DND-41 (cell line): ENCODE measurements at places on chromosomes 2 and 18.

DNA sequence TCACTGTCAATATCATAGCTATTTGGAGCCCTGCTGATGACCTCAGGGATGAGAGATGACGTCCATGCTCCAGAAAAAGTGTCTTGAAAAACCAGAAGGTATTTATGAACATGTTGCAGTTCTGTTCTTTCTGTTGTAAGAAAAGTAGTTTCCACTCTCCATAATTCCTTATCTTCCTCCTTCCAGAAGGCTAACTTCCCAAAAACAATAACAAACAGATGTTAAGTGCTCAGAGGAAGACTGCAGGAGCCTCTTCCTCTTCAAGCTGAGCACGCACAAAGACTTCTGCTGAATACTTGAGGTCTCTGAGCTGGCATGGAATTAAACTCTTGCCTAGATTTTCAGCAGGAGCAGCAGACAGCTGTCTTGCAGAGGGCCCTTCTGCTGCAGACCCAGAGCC is 434.5 kb upstream of the KLHL29 start:
- no peaks in the 10 kb centered on the region for H3K4me1 ChIP-seq
- H3K4me3 ChIP-seq = no peak overlapping the region
- no peaks in the 10 kb centered on the region for H3K27me3 ChIP-seq
- no peaks in the 10 kb centered on the region for H3K36me3 ChIP-seq
- H3K27ac ChIP-seq = no peak overlapping the region

- DNase-seq = no peak
- H3K36me3 ChIP-seq = no peaks in the 10 kb centered on the region
- H3K27ac ChIP-seq = no peak overlapping the region
Observed at GRCh38 chr18:35458677-35459441, 38.9 kb downstream of the INO80C start.

DNA sequence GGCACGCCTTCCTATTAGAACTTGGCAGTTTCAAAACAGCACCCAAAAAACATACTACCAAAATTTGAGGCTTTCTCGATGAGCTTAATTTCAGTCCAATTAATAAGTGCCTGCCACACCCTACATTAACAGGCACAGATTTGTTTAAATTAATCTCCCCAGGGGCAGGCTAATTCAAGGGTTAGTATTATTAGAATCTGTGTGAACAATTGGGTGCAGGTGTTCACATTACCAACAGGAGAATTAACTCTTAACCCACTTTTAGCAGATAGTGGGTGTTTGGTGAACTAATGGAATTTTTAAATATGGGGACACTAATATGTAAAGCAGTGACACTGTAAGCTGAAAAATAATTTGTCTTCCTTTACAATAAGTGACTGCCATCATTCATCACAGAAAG is 4.1 kb downstream of the MBD2 start:
- no peaks in the 10 kb centered on the region for H3K36me3 ChIP-seq
- DNase-seq = no peak
- no peaks in the 10 kb centered on the region for H3K27me3 ChIP-seq
- peaks cover 42% of the 10 kb centered on the region for H3K4me1 ChIP-seq
- H3K4me3 ChIP-seq = no peak overlapping the region
- H3K27ac ChIP-seq = no peak overlapping the region

- H3K27me3 ChIP-seq = no peaks in the 10 kb centered on the region
- H3K4me3 ChIP-seq = no peak overlapping the region
- H3K4me1 ChIP-seq = peaks cover 15% of the 10 kb centered on the region
- H3K36me3 ChIP-seq = peaks cover 79% of the 10 kb centered on the region
Observed at GRCh38 chr2:70988151-70988550, 6.5 kb downstream of the TEX261 start.

- H3K4me1 ChIP-seq = no peaks in the 10 kb centered on the region
- no peak overlapping the region for H3K27ac ChIP-seq
- no peaks in the 10 kb centered on the region for H3K36me3 ChIP-seq
Observed at GRCh38 chr2:101159526-101159925, 8.3 kb upstream of the TBC1D8 start.
